ENCODE measurements at places on chromosomes 4 and X.

DNA sequence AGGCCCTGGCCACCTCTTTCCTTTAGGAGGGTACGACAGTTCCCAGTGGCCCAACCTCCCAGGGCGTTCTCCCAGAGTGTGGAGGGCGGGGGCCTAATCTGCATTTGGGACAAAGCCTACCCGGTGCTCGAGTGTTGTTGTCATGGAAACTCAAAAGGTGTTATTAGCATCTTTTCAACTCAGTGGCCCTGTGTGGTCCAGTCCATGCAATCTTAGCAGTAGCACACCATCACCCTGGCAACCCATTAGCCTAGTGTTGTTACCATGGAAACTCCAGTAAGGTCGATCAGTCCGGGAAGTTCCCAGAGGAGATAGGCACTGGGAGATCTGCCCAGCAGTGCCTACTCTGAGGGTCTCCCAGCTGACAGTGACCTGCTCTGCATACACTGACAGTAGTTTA lies 20.2 kb downstream of the APLN start:
- no peak for DNase-seq

DNA sequence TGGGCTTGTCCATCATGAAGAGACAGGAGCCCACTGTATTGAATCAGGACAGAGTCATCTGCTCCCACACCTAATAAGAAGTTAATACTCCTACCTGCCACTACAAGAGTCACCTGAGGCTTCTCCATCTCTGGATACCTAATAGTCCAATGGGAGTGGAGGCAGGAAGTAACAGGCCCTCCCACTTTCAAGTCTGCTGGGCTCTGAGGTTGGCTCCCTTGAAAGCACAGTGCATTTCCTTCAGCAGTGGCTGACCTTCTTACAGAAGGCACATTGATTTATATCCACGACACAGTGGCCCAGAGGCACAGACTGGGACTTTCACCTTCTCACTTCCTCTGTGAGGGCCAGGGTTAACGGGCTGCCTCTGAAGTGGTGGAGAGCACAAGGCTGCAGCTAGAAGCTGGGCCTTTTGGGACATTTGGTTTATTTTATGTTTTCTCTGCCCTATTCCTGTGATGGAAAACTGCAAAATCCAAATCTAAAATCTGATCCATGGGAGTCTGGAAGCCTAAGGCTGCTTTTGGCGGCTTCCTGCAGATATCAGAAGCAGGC lies 38.1 kb downstream of the FRG2 start:
- no peak for DNase-seq

GRCh38 chr4:112119353-112119783 lies 25.9 kb upstream of the FAM241A start:
- DNase-seq, result no peak

DNA sequence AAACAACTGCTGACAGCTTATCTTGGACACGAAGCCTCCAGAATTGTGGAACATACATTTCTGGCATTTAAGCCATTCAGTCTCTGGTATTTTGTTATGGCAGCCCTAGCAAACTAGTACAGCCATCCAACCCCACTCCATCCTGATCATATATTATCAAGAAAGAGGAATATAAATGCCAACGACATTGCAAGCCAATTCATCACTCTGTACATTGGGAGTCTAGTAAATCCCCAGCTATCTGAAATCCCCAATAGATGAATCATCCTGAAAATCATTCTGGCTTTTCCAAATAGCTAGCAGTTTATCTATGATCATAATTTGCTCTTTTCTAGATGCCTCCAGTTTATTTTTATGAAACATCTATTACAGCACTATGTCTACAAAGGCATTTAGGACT lies 41.1 kb downstream of the FRMD7 start:
- no peak for DNase-seq

DNA sequence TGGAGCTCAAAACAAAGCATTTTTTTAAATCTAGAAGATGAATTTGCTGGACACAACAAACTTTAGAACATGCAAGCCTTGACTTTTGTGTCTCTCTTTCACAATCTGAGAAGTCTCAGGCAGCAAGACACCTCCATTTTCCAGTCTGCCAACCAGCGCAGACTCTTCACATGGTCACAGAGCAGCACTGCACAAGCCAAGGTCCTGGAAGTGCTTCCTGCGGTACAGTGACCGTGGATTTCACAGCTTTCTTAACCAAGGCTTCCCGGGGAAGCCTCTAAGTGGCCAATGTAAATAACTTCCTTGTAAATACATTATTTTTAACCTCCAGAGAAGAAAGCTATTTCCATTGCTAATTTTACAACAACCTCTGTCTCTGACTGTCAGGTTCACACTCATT lies 31.2 kb downstream of the ZNF827 start:
- DNase-seq, result no peak

DNA sequence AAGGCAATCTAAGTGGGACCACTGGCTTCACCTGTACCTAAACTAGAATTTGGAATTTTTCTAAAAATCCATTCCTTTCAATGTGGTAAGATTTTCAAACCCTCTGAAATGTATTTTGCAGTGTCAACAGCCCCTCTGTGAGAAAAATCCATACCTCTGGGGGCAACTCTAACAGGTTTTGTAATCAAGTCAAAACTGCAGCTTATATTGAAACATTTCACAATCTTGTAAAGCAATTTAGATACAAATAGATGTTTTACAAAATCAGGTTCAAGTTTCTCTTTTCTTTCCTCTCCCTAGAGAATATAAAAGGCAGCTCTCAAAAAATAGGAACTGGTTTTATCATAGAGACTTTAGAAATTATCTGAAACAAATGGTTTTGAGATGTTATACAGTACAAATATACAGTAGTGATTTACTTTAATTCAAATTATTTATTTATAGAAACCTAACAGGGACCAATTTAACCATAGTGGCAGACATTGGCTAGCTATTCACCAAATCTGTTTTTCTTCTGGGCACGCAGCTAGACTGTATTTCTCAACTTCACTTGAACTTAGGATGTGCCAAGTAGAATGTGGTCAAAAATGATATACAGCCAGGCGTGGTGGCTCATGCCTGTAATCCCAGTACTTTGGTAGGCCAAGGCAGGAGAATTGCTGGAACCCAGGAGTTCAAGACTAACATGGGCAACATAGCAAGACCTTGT lies 36.3 kb upstream of the SPINK2 start:
- DNase-seq, result no peak

DNA sequence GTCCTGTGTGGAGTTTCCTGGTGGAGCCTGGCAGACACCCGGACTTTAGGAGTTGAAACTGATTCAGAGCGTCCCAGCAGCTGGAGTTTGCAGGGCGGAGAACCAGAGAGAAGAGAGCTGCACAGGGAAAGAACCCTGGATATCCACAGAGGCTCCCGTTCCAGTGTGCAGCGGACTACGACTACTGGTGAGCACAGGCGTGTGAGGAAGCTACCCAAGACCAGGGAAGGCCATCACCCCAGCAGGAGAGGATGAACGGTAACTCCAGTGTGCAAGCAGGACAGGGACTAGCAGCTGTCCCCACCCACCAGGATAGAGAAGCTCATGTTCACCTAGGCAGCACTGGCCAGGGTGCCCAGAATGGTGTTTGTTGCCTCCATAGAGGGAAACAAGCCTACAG lies 2.3 kb downstream of the LAGE3 start:
- DNase-seq, result no peak

- DNase-seq, result peak; percentile 46
These were observed 29.6 kb upstream of the SPON2 start for GRCh38 chr4:1201851-1202525.

DNA sequence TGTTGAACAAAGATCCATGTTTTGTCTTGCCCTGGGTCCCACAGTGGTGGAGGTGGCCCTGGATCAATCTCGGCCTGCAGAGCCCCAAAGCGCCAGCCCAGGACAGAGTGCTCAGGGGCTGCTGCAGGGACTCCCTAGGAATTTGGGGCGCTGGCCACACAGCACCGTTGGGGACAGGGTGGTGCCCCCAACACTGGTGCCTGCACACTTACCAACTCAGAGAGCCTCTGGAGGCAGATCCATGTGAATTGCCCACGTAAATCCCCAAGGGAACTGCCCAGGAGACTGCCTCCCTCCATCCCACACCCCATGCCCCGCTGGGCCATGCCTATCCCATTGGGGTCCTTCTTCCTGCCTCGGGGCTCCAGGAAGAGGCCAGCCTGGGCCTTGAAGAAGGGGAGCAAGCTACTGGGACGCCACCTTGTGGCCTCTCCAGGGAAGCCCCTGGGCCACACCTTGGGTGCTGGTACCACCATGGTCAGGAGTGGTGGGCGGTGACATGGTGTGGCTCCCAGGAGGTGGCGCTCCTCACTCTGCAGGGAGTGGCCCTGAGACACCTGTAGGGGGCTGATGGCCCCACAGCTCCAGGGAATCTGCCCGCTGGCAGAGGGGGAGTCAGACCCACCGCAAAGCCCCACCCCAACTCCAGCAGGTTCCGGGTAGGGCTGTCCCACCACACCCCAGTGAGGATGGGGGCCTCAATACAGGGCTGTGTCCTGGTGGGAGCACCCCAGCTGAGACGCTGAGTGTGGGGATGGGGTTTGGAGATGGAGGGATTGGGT lies 22.8 kb downstream of the CFAP99 start:
- peak; percentile 42 for DNase-seq

GRCh38 chrX:39204945-39205344 lies 403.7 kb downstream of the MID1IP1 start:
- DNase-seq, result peak; percentile 3

- DNase-seq, result no peak
These were observed 24.4 kb upstream of the CORIN start for GRCh38 chr4:47862297-47862696.

DNA sequence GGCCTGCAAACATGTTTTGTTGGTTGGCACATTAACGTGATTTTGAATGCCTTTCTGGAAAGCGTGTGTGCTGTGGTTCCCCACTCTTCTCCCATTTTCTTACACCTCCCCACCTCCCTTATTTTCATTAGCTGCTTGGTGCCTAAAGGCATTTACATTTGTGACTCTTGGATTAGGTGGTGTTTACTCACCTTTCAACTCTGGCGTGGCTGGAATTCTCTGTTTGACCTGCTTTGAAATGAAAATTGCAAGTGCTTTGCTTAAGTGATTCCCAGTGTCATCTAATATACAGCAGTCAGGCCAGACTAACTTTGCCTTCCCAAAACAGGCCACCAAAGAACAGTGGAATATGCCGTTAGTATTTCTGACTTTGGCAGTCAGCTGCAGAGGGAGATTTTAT lies 80.5 kb downstream of the NHSL2 start:
- no peak for DNase-seq

- DNase-seq, result no peak
These were observed 8.2 kb upstream of the EFNB1 start for GRCh38 chrX:68820476-68821110.

GRCh38 chr4:121736735-121737351 lies 28.1 kb downstream of the SMIM43 start:
- no peak for DNase-seq

Measured in activated naive CD8-positive, alpha-beta T cell treated with anti-CD3 and anti-CD28 coated beads, Interleukin-2, amount 50 U/mL, for 16 hours (primary cell).